Activated T-helper 1 cell treated with anti-CD3 and anti-CD28 coated beads, Interleukin-2, amount 50 U/mL, for 16 hours (primary cell): ENCODE measurements at places on chromosomes 6 and 20.

- DNase-seq, result no peak
Observed at GRCh38 chr20:44357555-44358125, 2.1 kb downstream of the HNF4A start.

DNA sequence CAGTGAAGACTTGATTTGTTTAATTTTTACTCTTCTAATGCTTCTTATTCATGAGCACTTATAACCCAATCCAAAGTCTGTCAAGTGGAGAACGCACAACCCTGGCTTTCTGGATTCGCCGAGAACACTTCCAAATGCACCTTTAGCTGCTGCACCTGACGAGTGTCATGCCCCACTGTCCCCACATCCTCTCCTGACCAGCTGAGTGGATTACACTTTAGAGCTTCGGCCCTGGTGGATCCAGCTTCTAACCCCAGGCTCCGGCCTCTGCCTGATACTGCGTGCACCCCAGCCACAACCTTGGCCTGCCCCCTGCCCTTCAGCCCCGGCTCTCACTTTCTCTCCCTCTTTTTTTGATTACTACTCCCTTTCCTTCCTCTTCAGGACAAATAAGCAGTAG, 258.8 kb downstream of the TMEM242 start:
- no peak for DNase-seq

DNA sequence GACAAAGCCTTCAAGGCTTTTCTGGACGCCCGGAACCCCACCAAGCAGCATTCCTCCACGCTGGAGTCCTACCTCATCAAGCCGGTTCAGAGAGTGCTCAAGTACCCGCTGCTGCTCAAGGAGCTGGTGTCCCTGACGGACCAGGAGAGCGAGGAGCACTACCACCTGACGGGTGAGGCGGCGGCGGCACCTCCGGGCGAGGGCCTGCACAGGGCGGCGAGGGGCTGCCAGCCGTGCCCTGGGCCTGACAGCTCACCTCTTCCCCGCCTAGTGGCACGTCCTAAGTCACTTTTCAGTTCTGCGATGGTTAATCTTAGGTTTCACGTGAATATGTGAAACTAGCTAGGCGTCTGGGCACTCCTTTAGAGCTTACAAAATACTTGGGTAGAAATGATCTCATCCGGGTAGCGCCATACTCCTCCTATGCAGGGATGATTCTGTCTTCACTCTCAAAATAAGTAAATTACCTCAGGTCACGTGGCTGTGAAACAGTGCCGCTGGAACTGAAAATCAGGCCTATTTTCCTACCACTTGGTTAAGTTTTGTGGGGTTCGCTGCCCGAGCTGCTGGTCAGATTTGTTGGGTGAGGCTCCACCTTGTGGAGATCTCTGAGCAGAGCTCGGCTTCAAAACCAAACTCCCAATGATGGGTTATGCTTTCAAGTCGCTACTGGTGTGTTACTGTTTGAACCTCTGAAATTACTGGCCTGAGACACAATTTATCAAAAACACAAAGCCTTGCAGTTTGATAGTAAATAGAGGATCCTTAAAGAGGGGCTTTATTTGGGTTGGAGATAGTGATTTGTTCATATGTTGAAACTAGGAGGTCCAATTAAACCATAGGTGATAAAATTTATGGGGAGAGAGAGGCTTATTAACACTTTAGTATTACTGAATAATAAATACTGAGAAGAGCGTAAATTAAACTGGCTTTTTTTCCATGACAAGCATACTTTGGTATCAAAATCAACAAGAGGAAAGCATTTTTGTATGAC, 15.5 kb upstream of the CLDN20 start:
- DNase-seq, result no peak

- no peak for DNase-seq
Observed at GRCh38 chr6:30873137-30873640, 11.1 kb upstream of the DDR1 start.

DNA sequence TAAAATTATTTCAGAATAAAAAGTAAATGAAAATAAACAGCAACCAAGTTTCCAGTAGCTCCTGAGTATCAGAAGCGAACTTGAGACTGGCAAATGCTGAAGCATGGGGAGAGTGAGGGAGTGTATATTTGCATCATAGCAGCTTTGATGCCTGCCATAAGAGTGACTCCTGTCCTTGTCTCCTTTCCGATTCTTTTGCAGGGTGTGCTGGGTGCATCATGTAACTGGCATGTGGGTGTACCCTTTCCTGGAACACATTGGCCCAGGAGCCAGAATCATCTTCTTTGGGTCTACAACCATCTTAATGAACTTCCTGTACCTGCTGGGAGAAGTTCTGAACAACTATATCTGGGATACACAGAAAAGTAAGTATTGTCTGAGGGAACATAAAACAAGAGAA, 117.4 kb downstream of the ADAT2 start:
- DNase-seq, result no peak

- DNase-seq, result no peak
Observed at GRCh38 chr20:63008541-63009044, 1.8 kb upstream of the BHLHE23 start.

GRCh38 chr6:75526502-75527127, 33.0 kb upstream of the FILIP1 start:
- peak; percentile 8 for DNase-seq

GRCh38 chr6:87572021-87572420, 17.8 kb downstream of the RARS2 start:
- no peak for DNase-seq

GRCh38 chr20:37961066-37961465, 58.1 kb downstream of the VSTM2L start:
- DNase-seq, result no peak

DNA sequence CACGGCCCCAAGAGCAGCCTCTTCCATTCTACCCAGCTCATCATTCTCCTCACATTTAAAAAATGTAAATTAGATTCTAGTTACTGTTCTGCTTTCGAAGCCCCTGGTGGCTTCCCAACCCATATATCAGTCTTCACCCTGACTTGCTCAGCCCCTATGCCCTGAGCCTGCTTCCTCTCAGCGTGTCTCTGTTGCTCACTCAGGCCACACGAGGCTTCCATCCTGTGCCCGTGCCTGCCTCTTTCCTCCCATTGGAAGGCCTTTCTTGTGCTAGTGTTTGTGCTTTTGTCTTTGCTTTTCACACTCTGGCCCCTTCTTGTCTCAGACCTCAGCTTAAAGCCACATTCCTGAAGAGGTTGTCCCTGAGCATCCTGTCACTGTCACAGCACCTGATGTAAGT, 78.1 kb downstream of the AFDN start:
- no peak for DNase-seq

- no peak for DNase-seq
Observed at GRCh38 chr6:111534231-111534751, 51.3 kb upstream of the REV3L start.

DNA sequence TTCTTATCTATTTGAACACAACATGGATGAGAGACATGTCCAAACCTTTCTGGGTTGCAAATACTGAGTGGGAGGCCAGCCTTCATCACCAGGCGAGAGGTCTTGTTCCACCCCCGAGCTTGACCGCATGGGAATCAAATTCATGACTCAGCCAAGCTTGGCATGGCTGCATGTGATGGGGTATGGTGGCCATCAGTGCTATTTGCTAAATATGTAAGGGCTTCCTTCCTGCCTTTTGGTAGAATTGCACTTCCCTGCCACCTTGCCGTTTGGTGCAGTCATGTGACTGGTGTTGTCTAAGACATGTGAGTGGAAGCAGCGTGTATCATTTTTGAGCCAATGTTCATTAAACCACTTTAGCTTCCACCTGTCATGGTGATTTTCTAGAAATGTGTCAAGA, 508.9 kb upstream of the SULF2 start:
- DNase-seq, result no peak
